ENCODE measurements at places on chromosomes 13 and 19.

GRCh38 chr13:51823863-51824262, 19.9 kb upstream of the DHRS12 start:
- DNase-seq = no peak

DNA sequence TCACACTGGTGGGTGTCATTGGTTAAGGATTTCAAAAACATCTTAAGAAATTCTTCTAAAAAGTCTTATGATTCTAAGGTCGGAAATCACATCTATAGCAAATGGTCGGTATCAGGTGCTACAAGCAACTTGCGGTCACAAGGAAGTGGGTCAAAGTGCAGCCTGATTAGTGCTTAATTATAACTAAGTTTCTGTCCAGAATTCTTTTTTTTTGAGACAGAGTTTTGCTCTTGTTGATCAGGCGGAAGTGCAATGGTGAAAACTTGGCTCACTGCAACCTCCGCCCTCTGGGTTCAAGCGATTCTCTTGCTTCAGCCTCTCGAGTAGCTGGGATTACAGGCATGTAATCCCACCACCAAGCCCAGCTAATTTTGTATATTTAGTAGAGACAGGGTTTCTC, 1.2 kb upstream of the GDF15 start:
- no peak for DNase-seq

DNA sequence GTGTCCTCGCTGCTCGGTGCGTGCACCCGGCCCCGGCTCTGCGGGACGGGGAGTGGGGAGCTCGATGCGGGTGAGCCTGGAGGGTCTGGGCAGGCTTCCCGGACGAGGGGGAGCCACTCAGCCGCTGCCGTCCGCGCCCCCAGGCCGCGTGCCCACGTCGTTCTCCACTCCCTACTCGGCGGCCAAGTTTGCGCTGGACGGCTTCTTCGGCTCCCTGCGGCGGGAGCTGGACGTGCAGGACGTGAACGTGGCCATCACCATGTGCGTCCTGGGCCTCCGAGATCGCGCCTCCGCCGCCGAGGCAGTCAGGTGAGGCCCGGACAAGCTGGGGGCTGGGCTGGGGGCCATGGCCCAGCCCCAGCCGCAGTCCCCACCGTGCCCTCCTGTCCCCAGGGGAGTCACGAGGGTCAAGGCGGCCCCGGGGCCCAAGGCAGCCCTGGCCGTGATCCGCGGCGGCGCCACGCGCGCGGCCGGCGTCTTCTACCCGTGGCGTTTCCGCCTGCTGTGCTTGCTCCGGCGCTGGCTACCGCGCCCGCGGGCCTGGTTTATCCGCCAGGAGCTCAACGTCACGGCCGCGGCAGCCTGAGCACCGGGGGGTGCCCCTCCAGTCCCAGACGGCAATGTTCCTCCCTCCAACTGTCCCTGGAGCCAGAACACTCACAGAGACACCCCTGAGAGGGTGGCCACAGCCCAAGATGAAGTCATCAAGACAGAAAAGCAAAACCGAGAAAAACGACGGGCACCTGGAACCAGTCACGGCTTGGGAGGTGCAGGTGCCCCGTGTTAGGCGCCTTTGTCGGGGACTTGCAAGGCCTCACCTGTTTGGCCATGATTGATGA, 2.5 kb upstream of the RPL36 start:
- no peak for DNase-seq

GRCh38 chr13:37094099-37094498, 11.4 kb downstream of the CSNK1A1L start:
- no peak for DNase-seq

- no peak for DNase-seq
Observed at GRCh38 chr13:47218611-47219010, 321.8 kb upstream of the HTR2A start.

DNA sequence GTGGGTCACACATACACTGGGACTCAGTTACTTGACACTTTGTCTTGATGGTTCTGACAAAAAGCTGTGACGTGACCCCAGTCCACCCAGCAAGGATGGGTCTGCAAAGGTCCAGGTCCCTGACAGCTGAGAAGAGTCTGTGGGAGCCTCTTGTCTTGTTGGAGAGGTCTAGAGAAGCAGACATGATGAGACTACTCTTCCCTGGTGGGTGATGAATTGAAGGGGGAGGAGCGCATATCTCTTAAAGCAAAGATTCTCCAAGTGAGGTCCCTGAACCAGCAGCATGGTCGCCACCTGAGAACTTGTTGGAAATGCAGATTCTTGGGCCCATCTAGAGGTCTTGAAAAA, 78.5 kb upstream of the MEDAG start:
- DNase-seq = no peak

GRCh38 chr13:39663508-39663907, 8.0 kb downstream of the COG6 start:
- no peak for DNase-seq

- DNase-seq = no peak
Observed at GRCh38 chr19:40279761-40280607, 5.2 kb downstream of the AKT2 start.

- peak; percentile 12 for DNase-seq
Observed at GRCh38 chr13:37460166-37460565, 138.4 kb downstream of the POSTN start.

GRCh38 chr19:50638600-50638999, 1.1 kb downstream of the SYT3 start:
- no peak for DNase-seq

GRCh38 chr19:29467824-29468401, 57.9 kb upstream of the VSTM2B start:
- DNase-seq = no peak

- DNase-seq = no peak
Observed at GRCh38 chr13:92967923-92968322, 258.7 kb upstream of the GPC6 start.

GRCh38 chr19:35345671-35346111, 2.0 kb upstream of the FFAR1 start:
- no peak for DNase-seq

DNA sequence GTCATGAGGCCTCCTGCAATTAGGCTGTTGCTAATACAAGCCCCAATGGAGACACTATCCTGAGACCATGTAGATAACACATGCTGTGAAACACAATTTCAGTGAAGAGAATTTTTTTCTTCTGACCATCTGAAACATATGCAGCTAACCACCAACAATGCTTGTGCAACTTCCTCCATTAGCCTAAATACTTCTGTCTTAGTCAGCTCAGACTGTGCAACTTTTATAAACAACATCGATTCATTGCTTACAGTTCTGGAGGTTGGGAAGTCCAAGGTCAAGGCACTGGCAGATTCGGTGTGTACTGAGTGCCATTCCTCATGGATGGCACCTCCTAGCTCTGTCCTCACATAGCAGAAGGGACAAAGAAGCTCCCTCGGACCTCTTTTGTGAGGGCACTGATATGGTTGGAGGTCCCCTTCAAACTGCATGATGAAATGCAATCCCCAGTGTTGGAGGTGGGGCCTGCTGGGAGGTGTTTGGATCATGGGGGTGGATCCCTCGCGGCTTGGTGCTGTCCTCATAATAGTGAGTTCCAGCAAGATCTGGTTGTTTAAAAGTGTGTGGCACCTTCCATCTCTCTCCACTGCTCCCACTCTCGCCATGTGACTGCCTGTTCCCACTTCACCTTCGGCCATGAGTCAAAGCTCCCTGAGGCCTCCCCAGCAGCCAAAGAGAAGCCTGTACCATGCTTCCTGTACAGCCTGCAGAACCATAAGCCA, 27.7 kb downstream of the STK24 start:
- DNase-seq = peak; percentile 84

GRCh38 chr13:111945086-111945485, 121.9 kb upstream of the SOX1 start:
- DNase-seq = no peak

DNA sequence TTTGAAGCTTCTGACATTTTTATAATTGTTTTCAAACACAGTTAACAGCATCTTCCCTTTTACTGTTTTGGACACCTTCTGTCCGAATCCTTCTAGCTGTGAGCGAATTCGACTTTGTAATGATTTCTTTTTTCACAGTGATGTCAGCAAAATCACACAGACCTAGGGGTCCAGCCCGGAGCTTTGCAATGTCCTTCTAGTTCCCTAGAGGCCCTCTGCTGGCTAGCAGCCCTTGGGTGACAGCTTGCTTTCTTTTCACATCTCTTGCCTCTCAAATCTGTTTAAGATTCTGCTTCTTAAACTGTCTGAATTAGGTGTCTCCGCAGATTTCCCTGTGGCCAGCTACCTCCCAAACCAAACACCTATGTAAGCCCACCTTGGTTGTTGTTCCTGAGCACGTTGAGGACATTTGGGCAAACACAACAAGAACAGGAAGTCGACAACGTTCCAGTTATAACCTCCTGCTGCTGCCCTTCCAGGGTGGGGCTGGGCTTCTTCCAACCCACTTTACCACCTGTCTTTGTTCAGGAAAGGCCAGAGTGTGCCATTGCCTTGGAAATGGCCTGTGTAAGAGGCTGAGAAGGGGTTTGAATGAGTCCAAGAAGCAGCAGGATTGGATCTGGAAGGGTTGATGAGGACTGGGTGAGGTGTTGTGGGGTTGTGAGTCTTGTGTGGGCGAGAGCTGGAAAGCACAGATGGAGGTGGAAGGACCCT, 123.1 kb downstream of the ATP8A2 start:
- DNase-seq = no peak

DNA sequence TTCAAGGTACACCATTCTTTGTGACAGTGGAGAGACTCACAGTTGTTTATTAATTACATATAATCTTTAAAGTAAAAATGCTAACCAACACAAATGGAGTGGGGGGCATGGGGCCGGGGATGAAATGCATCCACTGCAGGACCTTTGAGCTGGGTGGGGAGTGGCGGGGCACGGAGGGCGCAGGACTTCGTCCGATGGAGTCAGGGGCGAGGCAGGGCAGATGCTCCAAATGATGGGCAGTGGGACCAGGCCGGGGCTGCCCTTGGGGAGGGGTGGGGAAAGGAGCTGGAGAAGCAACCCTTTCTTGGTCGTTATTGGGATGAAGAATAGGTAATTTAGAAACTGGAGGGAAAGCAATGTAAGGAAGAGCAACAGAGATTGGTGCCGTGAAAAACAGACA, 220.0 kb downstream of the TEX29 start:
- DNase-seq = no peak

DNA sequence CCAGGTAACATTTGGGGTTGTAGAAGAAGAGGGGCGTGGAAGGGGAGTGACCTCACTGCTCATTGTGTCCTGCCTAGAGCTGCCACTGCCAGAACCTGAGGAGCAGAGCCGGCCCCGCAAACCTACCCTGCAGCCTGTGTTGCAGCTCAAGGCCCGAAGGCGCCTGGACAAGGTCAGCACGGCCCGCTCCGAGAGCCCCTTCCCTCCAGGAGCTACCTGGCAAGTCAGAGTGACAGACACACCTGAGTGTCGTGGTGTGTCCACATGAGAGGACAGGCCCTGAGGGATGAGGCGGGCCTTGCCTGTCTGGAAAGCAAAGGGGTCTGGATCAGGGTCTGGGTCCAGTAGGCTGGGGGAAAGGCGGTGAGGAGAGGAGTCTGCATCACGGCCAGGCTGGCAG, 6.8 kb downstream of the KMT2B start:
- no peak for DNase-seq

- DNase-seq = no peak
Observed at GRCh38 chr13:33514362-33514761, 228.8 kb upstream of the STARD13 start.

DNA sequence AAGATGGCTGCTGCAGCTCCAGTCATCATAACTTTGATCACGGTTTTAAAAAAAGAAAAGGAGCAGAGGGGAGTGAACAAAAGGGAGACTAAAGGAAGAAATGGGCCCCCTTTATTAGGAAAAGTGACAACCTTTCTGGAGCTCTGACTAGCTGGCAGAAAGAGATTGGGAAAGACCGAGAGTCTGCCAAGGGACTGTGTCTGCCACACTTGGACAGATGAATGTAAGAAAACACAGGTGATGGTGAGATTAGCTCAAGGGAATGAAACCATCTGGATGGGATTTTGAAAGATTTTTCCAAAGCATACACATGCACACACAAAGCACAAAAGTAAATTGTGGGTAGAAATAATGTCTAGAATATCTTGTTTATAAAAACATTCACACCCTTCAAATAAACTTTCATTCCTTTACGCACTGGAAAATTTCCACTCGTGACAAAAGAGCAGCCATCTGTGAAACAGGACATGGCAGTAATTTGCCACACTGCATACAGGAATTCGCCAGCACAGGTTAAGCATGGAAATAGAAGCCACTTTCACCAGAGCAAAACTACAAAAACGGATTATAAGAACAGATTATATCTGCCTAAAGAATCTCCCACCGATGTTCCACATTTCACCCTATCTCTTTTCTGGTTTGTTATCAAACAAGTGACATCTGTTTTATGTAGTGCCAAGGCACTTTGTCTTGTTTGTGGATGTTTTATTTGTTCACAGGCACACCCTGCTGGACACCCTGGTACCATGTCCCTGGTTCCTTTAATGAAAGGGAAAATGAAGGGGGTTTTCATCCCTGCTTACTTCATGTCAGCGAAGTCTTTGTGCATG, 819.5 kb downstream of the DIAPH3 start:
- no peak for DNase-seq

DNA sequence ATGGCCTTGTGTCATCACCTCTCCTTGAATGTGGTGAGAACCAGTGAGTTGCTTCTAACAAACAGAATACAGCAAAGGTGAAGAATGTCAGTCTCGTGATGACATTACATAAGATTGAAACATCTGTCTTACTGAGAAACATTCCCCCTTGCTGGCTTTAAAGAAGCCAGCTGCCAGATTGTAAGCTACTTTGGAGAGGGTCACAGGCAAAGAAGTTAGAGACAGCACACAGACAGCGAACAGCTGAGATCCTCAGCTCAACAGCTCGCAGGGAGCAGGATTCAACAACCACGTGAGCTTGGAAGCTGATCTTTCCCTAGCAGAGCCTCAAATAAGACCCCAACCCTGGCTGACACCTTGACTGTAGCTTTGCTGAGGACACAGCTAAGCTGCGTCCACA, 367.9 kb downstream of the LIG4 start:
- DNase-seq = no peak

GRCh38 chr19:48192750-48193149, 22.3 kb downstream of the ZSWIM9 start:
- no peak for DNase-seq

- DNase-seq = no peak
Observed at GRCh38 chr13:73891805-73892204, 242.4 kb downstream of the KLF12 start.

DNA sequence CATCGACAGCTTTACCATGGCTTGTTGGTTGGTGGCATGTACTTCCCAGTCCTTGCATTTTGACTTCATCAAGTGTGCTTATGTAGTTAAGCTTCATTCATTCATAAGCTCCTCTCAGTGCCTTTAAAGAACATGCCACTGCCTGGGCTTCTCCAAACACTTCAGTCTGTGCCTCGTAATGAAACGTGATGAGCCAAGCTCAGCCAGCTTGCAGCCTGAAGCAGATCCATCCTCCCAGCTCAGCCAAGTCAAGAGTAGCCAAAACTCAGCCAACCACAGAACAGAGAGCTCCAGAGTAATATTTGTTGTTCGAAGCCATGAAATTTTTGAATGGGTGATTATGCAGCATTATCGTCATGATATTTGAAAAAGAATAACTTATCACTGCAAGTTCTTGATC, 989.7 kb downstream of the EFNB2 start:
- no peak for DNase-seq

- no peak for DNase-seq
Observed at GRCh38 chr13:42056583-42056982, 8.1 kb downstream of the DGKH start.

- peak; percentile 6 for DNase-seq
Observed at GRCh38 chr13:49435992-49436391, 7.9 kb downstream of the CAB39L start.
